ENCODE measurements at places on chromosomes 12 and 14.

GRCh38 chr12:114371733-114372132, 34.2 kb downstream of the TBX5 start:
- no peak for DNase-seq

DNA sequence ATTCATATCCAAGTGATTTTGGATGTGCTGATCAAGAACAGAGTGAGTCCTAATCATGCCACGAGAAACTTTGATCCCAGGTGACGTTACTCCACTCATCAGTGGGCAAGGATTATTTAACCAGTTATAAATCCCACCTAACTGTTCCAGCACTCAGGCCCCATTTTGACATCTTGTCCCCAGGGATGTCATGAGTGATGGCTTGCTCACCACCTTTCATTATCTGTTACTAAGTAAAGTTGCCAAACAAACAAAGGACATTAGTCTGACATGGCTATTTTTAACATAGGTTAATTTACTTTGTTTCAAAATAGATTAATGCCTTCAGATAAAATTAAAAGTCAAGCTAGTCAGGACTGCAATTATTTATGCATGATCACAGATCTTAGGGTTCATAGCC, 255.9 kb downstream of the ACSS3 start:
- no peak for DNase-seq

DNA sequence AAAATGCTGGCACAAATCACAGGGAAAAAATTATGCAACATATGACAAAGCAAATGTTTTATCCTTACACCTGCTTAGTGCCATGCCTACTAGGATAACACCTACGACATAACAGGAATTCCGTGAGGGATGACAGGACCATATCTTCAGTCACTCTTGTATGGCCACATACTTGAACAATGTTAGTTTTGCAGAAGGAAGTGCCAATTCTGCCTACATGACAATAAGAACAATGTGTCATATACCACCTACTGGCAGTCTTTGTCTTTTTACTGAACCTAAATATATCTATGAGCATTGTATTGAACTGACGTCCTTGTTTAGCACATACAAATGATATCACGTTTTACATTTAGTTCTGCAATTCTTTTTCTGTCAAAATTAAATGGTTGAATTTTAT, 234.0 kb downstream of the ADAMTS20 start:
- no peak for DNase-seq

GRCh38 chr12:39426636-39427240, 16.2 kb downstream of the KIF21A start:
- DNase-seq = no peak

DNA sequence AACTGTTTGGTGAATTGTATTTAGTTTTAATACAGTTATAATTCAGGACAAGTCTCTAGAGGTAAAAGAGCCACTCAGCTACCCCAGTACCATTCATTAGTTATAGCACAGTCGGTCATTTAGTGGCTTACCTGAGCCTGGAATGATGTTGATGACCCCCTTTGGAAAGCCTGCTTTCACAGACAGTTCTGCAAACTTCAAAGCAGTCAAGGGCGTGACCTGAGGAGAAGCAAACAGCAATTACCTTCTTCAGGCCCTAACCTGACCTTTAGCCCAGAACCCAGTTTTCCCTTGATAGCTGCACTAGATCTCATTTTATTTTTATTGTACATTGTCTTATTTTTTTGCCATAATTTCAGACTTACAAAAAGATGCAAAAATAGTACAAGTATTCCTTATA, 43.8 kb downstream of the ALDH1L2 start:
- DNase-seq = no peak

GRCh38 chr14:87457720-87458119, 535.3 kb downstream of the GALC start:
- DNase-seq = no peak

DNA sequence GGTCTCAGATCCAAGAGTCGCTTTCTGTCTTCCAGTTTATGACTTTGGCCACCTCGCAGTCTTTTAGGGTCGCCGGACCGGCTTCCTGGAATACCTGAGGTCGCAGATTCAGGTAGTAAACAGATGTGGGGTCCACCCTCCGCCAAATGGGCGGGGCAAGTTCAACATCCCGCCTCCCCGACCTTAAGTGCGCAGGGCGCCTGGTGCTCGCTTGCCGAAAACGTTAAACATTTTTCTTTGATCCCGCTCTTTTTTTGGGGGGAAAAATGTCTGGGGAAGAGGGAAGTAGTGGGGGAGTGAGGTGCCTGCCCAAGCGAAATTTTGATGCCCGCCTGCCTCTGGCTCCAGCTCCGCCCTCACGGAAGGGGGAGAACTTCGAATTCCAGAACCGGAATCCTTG, 73.9 kb upstream of the TBX5 start:
- DNase-seq = no peak

GRCh38 chr12:103586791-103587370, at the start of gene STAB2:
Gene STAB2, plus strand, starts transcription at chr12:103587273. Its CDS starts 204 bp downstream, at chr12:103587477.
- DNase-seq = no peak

DNA sequence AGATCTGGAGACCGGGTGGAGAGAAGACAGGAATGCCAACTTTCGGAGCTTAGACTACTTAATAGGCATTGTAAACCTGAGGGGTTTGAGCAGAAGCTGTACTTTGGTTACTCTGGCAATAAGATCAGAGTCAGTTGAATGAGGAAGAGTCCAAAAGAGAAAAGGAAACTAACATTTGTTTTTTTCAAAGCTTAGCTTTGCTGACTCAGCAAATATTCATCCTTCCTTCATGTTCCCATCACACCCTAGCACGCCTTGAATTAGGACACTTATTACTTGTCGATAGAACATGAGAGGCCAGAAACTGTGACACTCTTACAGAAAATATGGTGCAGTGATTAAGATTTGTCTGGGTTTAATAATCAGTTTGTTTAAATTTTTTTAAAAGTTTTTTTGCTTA, 266.9 kb upstream of the ATP2B1 start:
- DNase-seq = no peak

GRCh38 chr14:64717870-64718269, 13.6 kb downstream of the PLEKHG3 start:
- peak; percentile 48 for DNase-seq

DNA sequence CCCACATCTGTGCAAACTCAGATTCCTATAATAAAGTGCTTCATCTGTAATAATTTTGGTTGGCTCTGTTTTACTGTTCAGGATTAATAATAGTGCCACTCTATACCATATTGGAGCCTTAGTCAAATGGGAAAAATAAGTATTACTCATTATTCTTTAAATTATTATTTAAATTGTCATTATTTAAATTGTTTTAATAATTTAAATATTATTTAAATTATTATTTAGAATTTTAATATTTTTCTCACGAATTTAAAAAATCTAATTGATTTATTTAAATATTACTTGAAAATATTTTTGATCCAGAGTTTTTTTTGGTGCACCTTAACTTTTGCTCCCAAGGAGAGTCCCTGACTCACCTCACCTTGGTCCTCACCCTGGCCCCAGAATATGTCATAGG, 245.7 kb upstream of the MDGA2 start:
- no peak for DNase-seq

GRCh38 chr12:27219693-27220054, 24.4 kb upstream of the STK38L start:
- DNase-seq = no peak

DNA sequence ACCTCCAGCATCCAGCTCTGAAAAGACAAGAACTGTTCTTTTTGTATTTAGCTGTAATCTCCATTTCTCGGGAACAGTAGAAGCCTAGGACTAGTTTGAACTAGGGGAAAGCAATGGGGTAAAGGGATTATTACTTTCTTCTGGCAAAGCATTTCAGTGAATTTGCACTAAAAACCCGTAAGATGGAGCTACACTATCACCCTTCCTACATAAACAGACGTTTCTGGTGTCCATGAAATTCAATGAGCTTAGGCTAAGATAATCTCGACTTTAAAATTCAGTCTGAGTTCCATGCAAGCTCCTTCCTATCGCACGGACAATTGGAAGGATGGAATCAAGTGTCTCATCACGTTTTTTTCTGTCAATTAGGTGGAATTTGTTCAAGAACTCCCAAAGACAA, 24.0 kb downstream of the ACSM4 start:
- DNase-seq = no peak

- DNase-seq = no peak
Measured at GRCh38 chr14:90839889-90840266, 23.6 kb upstream of the TTC7B start.

- DNase-seq = no peak
Measured at GRCh38 chr14:85534458-85535293, 4.7 kb downstream of the FLRT2 start.

GRCh38 chr14:52067873-52068614, 815 bp downstream of the NID2 start:
- DNase-seq = peak; percentile 52

GRCh38 chr14:66857867-66858266, 331.4 kb upstream of the GARIN2 start:
- DNase-seq = no peak

- DNase-seq = no peak
Measured at GRCh38 chr12:4177262-4177661, 96.3 kb upstream of the CCND2 start.

- no peak for DNase-seq
Measured at GRCh38 chr12:34356233-34356987, 334.1 kb downstream of the ALG10 start.

GRCh38 chr14:105267820-105268548, 19.7 kb downstream of the BTBD6 start:
- no peak for DNase-seq

DNA sequence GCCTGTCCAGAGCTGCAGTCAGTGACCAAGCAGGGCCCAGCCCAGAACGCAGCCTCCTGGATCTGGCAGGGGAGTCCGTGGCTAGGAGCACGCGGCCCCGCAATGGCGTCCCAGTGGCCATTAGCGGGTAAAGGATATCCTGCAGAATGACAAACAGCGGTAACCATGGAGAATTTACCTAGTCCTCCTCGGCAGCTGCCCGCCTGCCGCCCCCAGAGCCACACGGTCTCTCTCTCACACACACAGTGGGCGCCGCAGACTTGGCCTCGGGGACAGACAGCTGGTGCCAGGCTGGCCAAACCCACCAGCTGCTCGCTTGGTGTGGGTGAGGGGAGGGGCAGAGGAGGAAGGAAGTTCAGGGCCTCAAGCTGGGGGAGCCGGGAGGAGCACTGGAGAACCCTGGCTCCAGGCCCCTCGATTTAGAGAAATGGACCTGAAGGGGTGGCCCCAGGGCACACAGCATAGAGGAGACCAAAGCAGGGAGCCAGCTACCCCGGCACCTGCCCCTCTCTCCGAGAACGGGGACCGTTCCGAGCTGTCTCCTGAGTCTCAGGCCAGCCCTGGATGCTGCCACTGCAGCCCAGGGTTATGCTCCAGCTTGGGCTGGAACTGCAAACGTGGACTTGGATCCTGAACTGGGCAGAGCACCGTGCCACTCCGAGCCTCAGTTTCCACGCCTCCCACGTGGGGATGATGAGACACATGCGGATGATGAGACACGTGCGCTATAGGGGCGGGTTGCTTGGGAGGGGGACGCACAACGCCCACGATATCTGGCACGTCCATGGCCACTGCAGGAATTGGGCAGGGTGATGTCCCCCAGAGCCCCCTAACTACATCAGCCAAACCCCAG, 3.4 kb downstream of the CDK2AP1 start:
- DNase-seq = no peak

- DNase-seq = no peak
Measured at GRCh38 chr12:42140901-42141300, 3.8 kb downstream of the GXYLT1 start.

GRCh38 chr12:15886372-15887042, 4.3 kb downstream of the STRAP start:
- DNase-seq = no peak

DNA sequence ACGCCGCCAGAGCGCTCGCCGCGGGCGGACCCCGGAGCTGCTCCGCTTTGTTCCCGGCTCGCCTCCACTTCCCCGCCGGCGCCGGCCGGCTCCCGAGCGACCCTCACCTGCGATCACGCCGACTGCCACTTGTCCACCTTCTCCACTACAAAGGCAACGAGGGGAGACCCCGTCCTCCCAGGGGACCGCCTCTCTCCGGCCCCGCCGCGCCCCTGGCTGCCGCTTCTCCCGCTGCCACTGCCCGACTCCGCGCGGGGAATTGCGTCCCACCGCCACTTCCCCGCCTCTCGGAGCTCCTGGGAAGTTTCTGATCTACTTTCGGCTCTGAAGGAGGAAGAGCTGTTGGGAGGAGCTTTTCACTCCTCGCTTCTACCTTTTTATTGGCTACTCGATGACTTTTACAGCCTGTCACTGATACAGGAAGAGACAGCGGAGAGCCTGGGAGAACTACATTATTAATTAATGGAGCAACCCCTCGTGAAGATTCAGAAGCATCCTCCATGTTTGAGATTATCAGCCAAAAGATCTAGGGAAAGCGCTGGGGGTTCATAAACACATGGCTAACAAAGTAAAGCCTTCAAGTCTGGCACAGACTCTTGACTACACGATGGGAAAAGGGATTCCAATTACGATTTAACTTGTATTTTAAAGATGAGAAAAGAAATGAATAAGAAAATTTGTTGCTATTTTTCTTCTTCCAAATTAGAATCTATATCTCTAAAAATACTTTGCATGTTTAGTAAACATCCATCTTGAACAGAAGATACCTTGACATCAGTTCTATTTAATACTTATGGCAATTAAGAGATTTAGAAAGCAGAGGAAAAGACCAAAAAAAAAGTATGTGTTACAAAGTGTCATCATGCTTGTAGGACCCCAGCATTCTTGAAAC, at the start of gene BAZ1A:
Gene BAZ1A, minus strand, starts transcription at position 330 of the 892 bp plus-strand sequence. CDS start 756 bp downstream, outside the sequence.
- peak; percentile 80 for DNase-seq

DNA sequence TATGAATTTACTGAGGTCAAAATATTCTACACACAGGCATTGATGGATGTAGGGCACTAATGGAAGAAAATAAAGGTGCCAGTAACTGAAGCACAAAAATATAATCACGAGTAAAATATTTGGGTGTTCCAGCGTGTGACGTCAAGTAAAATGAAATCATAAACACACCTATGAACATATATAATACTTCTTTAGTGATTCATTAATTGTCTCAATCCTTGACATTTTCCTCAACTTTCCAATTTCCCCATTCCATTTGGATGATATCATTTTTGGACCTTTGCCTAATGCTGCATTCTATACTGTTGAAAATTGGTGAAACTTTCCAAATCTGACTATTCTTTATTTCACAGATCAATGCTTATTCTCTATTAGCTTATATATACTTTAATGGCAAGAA, 649.3 kb downstream of the GALC start:
- DNase-seq = no peak

DNA sequence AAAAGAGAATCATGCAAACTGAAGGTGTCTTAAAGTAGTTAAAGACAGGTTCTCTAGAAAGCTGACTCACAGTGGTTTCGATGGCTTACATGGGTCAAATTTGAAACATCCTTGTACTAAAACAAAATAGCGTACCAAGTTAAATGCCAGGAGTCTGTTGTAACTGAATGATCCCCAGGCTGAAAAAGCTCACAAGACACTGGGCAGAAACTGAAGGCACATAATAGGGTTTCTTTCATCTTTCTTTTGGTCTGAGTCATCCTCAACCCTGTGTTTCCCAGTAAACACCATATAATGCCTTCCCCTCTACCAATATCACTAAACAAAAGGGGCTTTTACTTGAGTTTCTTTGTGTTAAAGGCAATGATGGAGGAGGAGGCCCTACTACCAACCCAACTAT, 12.8 kb downstream of the ZFYVE1 start:
- no peak for DNase-seq

DNA sequence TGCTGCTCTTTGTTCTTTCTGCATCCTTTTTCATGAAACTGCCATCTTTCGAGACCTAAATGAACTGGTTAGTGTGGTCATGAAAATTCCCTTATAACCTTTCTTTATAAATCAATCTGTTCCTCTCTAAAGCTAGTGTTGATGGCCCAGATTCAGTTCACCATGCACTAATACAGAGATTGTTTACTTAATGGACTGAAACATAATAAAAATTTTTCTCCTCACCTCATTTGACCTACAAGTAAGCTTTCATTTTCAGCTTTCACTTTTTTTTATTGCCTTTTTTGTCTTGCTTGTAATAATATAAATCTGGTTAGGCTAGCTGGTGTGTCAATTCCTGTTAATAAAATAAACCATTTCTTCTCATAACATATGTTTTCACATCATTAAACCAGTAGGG, 183.8 kb downstream of the CCDC59 start:
- no peak for DNase-seq
